ENCODE measurements at places on chromosomes 13 and 19. TPM values are rescaled to one million over a fixed set of nuclear protein-coding genes. Genes with fewer than 3 reads are reported as not detected.
A peak's percentile ranks its signal among the peaks of the same experiment; 100 is the strongest.

DNA sequence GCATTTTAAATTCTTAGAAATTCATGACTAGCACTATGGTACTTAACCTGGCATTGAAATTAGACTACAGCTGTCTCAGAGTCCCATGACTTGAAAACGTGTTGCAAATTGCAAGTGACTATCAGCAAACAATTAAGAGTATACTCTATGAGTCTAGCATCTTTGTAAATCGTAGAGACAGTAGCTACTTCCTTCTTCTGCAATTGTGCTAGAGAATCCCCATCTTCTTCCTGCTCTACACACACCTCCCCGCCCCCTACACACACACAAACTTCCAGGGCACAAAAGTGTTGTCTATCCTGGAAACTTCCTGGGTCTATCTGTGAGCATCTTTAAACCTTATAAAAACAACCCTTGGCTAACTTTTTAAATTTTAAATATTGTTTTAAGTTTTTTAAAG, 35.2 kb upstream of the MIR17HG start:
- DNase-seq: no peak

DNA sequence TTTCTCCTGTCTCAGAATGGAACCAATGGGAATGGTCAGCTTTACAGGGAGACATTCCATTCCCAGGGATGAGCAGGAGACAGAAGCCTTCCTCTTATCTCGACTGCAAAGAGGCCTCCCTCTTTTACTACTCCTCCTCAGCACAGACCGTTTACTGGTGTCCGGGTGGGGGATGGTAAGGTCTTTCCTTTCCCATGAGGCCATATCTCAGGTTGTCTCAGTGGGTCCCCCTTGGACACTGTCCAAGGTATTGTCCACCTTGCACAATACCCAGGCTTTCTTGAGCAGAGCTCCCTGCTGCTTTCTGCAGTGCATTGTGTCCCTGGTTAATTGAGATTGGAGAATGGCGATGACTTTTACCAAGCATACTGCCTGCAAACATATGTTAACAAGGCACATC, 7.5 kb upstream of the ZNF808 start:
- DNase-seq: no peak

DNA sequence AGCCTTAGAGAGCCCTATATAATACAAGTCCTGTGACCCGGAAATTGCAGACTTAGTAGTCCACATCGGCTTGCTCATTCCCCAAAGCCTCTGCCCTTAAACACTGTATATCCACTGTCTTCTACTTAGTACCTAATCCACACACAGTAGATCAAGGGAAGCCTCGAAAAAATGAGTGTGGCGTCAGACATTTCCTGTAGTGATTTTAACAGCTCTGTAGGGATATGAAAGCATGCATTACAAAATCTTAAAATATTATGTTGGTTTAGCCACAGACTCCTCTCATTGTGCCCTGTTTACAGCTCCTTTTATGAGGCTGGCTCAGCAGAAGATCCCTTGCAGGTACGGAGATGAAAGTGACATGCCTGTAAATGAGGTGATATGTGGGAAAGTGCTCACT, 416.3 kb downstream of the LIG4 start:
- DNase-seq: no peak

DNA sequence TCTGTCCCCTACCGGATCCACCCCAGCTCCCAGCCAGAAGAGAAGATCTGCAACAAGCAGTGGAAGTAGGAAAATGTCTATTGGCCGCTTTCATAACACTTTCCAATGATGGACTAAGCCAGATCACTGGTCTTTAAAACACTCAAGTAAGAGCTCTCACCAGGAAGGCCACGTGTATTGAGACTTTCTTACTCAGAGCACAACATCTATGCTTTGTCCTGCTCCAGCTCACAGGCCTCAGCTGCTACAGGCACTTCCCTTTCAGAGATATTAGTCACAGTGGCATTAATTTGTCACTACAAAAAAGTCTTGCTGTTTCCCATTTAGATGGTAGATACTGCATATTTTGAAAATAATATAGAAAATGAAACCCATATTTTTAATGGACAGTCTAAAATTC, 164.2 kb downstream of the ABCC4 start:
- no peak for DNase-seq

DNA sequence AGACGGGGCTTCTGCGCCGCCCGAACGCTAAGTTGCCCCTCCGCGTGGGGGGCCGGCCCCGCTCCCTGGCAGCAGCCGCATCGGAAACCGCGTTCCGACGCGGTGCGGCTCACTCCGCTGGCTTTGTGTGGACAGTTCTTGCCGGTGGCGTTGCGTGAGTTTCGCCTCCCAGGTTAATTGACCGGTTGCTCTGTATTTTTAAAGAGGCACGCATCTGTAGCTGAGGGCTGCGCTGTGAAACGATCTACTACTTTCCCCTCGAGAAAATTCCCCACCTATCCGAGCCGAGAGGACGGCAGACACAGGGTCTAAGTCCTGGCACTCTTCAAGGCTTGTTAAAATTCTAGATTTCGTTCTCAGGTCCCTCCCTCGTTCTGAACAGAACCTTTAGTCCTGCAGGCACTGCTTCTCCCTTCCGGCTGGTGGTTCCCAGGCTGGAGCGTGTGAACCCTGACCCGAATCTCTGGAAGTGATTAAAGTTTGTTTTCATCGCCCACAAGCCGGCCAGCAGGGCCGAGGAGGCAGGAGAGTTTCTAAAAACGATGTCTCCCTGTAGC, 933 bp downstream of the ARHGEF7 start:
- peak; percentile 66 for DNase-seq

- DNase-seq: no peak
Measured at GRCh38 chr13:109941951-109942350, 155.6 kb upstream of the IRS2 start.

GRCh38 chr13:93689333-93689732, 462.7 kb downstream of the GPC6 start:
- DNase-seq: no peak

GRCh38 chr13:46149272-46150133, 32.5 kb downstream of the LCP1 start:
- DNase-seq: no peak

DNA sequence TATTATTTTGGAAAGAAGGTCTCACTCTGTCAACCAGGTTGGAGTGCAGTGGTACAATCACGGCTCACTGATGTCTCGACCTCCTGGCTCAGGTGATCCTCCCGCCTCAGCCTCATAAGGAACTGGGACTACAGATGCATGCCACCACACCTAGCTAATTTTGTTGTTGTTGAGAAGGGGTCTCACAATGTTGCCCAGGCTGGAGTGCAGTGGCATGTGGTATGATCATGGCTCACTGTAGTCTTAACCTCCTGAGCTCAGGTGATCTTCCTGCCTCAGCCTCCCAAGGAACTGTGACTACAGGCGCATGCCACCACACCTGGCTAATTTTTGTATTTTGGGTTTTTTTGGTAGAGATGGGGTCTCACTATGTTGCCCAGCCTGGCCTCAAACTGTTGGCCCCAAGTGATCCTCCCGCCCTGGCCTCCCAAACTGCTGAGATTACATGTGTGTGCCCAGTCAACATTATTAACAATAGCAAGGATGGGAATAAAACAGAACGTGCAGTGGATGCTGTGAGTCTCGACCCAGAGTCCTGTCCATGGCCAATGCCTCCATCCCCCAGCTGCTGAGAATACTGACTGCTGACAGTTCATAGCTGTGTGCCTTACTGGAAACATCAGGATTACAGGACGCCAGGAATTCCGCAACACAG, 5.4 kb upstream of the MBD3L3 start:
- DNase-seq: no peak

DNA sequence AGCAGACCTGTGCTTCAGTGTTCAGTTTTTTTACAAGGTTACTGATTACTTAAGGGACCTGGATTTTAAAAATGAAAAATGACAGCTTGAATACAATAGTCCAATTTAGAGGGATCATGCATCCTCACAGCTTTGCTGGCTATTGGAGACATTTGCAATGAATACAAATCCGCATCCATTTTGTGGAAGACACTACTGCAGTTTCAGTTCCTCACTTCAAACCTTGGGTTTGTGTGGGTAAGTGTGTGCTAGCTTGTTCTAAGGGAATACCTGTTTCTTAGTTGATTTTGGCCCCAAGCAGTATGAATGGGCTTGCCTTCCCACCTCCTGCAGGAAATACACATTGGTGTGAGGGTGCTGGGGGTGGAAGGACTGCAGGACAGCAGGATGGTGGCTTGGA, 222.4 kb downstream of the OLFM4 start:
- no peak for DNase-seq

- DNase-seq: no peak
Measured at GRCh38 chr19:33259539-33259938, 33.9 kb upstream of the SLC7A10 start.

DNA sequence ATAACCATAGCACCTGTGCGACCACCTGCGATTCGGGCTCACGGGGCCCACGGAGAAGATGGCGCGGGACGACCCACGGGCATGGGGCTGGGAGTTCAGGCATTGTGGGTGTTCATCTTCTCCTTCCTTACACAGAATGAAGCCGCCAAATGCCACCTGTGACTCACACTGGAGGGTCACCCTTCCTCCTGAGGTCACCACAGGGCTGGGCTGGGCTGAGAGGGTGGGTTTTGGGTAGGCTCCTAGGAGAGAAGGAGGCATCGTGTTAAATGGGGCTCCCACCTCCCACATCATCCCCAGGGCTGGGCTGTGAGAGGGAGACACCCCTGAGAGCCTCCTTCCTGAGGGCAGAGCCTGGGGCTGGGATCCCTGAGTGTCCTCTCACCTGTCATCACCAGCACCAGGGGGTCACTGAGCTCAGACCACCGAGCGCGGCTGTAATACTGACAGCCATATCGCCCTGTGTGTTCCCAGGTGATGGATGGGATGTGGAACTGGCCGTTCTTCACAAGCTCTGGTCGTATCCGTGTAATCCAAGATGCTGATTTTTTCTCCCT, 1.4 kb downstream of the LILRB2 start:
- DNase-seq: no peak

DNA sequence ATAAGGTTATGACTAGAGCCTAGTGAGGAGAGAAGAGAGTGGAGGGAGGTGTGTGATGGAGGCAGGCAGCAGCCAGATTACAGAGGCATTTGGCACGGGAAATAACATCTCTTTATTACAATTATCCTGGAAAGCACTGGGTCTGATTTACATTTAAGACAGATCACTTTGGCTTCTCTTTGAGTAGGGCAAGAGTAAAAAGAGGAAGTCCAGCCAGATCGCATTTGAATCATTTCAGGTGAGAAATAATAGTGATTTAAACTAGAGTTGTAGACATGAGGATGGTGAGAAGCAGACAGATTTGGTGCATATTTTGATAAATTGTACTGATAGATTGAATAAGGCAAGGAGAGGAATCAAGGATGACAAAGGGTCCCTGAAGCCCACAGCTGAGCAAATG, 9.6 kb upstream of the SACS start:
- no peak for DNase-seq

- DNase-seq: no peak
Measured at GRCh38 chr13:108807841-108808240, 178.4 kb downstream of the MYO16 start.

- no peak for DNase-seq
Measured at GRCh38 chr19:40054632-40055031, 1.4 kb downstream of the ZNF780B start.

- no peak for DNase-seq
Measured at GRCh38 chr13:73938372-73939070, 195.7 kb downstream of the KLF12 start.

- no peak for DNase-seq
Measured at GRCh38 chr13:71752775-71753513, 114.1 kb downstream of the DACH1 start.

GRCh38 chr13:57641051-57641450, 9.5 kb downstream of the PCDH17 start:
- DNase-seq: no peak

GRCh38 chr19:3866910-3867638, 1.8 kb downstream of the ZFR2 start:
- DNase-seq: no peak

DNA sequence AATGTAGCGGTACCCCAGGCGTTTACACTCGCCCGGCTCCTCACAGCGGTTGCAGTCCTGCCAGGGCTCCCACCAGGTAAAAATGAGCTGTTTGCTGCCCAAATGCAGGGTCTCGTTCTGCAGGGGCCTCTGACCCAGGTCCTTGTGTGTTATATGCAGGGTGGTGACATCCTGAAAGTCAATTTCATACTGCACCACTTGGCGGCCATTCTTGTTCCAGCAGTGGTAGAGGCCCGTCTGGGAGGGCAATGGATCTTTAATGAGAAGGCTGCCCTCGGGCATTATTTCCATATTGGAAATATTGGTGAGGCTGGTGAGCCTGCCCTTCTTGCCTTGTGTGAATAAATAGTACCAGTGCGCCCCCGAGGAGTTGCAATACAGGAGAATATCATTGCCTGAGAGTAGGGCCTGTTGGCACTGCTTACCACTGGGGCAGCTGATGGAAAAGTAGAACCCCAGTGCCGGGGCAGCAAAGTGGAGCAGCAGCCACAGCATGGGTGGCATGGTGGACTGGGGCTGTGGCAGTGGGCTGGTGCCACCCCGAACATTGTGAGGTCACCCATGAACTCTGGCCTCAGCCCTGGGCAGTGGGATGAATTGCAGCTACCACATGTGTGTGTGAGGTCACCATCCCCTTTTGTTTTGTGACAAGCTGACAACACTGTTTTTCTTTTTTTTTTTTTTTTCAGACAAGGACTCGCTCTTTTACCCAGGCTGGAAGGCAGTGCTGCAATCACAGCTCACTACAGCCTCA, at the start of gene FAM187B:
Gene FAM187B (minus strand): TSS at position 563 of the 754 bp plus-strand sequence. CDS start 59 bp downstream, at position 504.
- no peak for DNase-seq

GRCh38 chr19:11560404-11561051, 1.5 kb upstream of the ELOF1 start:
- no peak for DNase-seq

DNA sequence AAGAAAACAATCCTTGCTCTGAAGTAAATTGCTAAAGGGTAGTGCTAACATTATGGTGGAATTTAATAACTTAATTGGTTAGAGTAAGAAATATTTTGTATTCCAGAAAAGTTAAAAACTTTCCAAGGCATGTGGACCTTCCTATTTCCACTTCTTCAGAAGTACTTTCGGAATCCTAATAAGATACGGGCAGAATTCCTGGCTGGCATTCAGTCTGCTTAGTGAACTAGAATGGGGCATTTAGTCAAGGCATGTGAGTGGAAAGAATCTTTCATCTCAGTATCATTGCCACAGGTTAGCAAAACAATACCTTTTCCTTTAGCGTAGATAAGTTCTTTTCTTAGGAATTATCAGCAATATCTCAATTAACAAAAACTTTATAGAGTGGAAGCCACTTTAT, 85.1 kb downstream of the TNFRSF19 start:
- no peak for DNase-seq

- no peak for DNase-seq
Measured at GRCh38 chr13:51370116-51370515, 30.6 kb downstream of the SERPINE3 start.

- DNase-seq: no peak
Measured at GRCh38 chr13:99908140-99908803, 63.3 kb downstream of the ZIC5 start.

The LYPD5 gene
- total RNA-seq: 2.1 TPM

The ZNF254 gene
- total RNA-seq: 12.1 TPM

The MBD3L3 gene
- total RNA-seq: not detected

The APOE gene
- 67.4 TPM for total RNA-seq

The LRRC4B gene
- 1.4 TPM for total RNA-seq

The HTR2A gene
- 0.65 TPM for total RNA-seq

The TDRD12 gene
- total RNA-seq: 0.24 TPM
